ENCODE measurements at places on chromosomes 3 and 15.

DNA sequence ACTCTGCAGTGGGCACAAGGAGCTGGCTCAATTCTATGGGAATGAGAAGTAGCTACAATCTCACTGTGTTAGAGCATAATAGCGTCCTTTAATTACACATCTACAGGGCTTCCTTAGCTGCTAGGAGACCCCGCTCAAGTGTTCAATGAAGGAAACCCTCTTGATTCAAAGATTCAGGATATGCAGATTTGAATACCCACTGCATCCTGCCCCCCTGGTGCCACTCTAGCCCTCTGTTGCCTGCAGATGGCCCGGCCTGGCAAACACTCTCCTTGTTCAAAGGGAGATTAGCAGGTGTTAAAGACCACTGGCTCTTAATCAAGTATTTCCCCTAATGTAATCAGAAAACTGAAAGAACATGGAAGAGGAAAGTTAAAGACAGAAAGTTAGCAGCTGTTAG is 356.6 kb downstream of the VGLL3 start:
- DNase-seq: no peak

- DNase-seq: peak; percentile 65
These were observed 20.7 kb downstream of the TIMP4 start for GRCh38 chr3:12138044-12138443.

DNA sequence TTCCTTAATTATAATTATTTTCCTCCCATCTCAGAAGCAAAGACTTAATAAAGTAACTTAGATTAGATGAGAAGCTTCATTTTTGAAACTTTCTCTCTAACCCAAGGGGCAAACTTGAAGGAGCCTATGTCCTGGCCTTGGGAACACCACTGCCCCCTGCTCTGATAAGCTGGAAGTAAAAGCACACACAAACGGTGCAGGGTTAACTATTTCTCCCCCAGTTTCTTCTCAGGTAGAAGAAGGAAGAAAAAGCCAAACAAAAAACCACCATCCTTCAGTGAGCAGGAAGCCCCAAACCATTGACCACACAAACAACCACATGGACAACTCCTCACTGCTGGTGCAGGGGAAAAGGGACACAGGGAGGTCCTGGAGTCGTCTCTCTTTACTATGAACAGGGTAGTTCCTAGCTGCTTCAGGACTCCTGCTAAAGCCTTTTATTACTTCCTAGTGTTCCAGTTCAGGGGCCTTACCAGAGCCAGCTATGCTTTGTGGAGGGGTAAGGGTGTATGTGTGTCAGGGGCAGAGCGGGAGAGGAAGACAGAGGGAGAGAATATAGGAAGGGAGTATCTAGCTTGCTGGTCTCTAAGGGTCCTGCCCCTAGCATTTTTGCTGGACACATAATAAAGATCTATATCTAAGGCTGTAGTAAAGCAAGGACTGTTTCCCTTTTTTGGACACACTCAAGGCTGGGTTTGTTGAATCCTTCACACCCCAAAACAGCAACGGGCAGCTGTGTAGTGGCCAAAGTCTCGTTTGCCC is 94.0 kb upstream of the UMPS start:
- no peak for DNase-seq

GRCh38 chr3:73680391-73681095 is 55.8 kb upstream of the PDZRN3 start:
- no peak for DNase-seq

- no peak for DNase-seq
These were observed 50.2 kb upstream of the THBS1 start for GRCh38 chr15:39530480-39531342.

DNA sequence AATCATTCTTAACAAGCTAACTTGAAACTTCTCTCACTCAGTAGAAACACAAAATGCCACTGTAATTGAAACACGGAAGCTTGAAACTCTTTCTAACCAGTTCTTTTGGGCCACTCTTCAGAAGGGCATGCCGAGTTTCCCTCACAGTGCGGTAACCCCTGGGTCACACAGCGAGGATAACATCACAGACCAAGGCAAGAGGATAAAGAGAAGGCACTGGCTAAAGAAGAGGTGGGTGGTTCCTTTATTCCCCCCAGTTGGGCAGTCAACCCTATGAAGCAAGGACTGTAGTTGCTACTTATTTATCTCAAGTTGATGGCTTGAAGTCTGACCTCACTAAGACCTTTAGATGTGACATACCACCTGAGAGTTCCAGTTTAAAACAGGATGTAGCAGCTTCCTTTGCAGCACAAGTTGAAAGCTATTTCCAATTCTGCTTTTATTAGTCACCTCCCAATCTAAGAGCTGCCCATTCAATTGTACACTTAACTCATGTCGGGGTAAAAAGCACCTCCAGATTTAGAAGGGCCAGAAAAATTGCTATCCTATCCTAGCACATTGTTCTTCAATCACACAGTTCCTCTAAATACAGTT is 272.4 kb downstream of the TIGIT start:
- DNase-seq: no peak

DNA sequence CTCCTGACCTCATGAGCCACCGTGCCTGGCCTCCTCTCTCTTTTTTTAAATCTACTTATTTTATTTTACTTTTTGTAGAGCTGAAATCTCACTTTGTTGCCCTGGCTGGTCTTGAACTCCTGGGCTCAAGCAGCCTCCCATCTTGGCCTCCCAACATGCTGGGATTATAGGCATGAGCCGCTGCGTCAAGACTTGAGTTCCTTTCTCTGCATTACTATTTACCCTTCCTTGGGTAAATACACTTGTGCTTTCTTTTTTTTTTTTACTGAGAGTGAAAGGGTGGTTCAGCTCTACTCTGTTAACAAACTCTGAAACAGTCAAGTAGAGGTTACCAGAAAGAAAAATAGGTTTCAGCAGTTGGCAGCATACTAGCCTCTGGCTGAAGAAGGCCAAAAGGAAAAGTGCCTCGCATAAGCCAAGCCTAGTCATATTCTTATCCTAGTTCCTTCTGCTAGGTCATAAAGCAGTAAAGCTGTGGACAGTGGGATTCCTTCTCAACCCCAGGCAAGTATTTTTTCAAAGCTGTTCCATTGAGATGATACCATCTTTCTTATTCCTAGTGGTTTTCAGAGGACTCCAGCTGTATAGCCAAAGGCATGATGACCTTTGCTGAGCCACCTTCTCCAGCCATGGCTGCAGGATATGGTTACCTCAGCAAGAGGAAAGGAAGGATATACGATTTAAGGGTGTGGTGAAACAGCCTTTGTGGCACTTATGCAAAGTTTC is 135.1 kb downstream of the RBPMS2 start:
- no peak for DNase-seq

- no peak for DNase-seq
These were observed 53.9 kb upstream of the NR2F2 start for GRCh38 chr15:96276438-96277210.

- peak; percentile 10 for DNase-seq
These were observed 276.3 kb upstream of the ARRDC4 start for GRCh38 chr15:97684249-97684648.

GRCh38 chr3:121871430-121871829 is 22.8 kb upstream of the SLC15A2 start:
- DNase-seq: peak; percentile 45

- no peak for DNase-seq
These were observed 123.4 kb downstream of the SEC22A start for GRCh38 chr3:123324880-123325765.

DNA sequence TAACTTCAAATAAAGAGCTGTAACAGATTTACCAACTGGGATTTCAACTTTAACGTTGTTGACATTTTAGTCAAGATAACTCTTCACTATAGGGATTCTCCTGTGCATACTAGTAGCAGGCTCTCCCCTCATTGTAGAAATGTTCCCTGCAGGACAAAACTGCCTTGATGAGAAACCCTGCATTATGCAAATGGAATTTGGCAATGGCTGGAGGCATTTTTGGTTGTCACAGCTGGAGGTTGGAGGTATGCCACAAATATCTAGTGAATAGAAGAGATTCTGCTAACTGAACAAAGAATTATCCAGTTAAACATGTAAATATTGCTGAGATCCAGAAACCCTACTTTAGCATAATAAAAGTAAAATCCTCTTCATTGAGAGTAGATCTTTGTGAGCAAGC is 928.8 kb upstream of the ALCAM start:
- no peak for DNase-seq

- DNase-seq: no peak
These were observed 228.7 kb upstream of the ZNF385D start for GRCh38 chr3:21979706-21980105.

DNA sequence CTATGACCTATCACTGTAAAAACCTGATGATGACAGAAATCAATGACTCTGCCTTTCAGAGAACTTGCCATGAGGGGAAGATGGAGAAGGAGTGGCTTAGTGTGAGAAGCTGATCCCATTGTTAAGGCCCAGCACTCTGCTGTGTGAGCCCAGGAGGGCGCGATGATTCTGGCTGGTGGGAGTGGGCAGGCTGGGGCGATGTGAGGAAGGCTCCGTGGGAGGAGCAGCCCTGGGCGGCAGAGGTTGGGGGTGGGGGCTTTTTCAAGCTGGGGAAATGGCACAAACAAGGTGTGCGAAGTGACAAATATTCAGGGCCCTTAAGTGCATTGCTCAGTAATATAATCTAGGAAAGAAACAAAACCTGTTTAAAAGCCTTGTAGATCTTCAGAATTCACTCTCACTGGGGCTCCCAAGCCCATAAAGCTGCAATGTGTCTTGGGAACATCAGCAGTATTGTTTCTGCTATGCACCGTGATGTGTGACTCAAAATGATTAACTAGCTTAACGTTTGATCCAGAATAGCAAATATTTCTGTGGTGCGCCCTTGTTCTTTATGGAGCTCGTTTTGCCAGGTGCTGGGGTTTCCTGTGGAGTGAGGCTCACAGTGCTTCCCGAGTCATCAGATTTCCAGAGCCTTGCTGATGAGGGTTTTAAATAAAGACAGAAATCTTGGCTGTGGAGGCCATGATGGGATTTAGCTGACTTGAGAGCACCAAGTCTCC is 141.0 kb downstream of the CHDH start:
- no peak for DNase-seq

DNA sequence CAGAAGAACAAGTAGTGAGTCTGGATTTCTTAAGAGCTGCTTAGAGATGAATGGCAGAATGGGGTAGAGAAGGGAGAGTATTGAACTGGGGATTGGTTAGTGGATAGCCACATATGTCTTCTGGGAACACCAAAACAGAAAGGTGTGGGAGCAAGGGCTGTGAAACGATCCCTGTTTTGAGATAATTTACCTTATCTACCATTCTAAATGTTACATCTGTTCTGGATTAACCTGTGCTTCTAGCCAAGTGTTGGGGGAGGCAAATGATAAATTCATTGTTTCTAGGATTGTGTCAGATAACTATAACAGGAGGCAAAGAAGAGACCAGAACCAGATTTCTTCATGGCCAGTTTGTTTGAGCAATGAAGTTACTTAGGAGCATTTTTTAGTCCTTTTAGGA is 8.4 kb downstream of the NR1D2 start:
- DNase-seq: no peak

- DNase-seq: peak; percentile 84
These were observed 45.7 kb downstream of the WDR76 start for GRCh38 chr15:43872416-43873020.

GRCh38 chr15:63463036-63463435 is 41.4 kb upstream of the USP3 start:
- no peak for DNase-seq

DNA sequence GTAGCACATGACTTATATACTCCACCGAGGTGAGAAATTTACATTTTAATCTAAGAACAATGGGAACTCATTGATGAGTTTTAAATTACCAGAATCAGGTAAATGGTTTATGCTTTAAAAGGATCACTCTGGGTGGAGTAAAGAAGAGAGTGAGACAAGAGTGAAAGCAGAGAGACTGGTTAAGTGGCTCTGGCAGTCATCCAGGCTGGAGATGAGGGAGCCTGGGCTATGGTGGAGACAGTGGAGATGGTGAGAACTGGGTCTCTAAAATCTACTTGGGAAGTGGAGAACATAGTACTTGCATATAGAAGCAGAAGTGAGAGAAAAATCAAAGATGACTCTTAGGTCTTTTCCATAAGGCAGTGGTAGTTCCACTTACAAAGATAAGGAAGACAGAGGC is 37.1 kb upstream of the SLC25A36 start:
- no peak for DNase-seq

- no peak for DNase-seq
These were observed 206.1 kb upstream of the PROK2 start for GRCh38 chr3:71991046-71991445.

GRCh38 chr3:190110826-190111225 is 9.9 kb downstream of the P3H2 start:
- DNase-seq: no peak

DNA sequence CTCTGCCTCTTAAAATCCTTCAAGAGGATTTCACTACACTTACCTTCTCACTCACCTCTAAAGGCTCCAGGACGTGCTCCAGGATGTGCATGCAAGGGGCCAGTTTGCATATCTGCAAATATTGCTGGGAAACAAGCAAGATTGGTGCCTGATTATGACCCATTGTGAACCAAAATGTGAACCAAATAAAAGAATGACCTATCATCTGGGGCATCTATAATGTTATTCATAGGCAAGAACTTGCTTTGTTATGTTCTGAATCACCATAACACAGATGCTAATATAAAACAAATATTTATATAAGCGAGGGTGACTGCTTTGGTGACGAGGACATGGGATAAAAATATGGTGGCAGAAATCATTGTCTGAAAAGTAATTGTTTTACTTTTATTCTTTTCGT is 5.5 kb downstream of the IL12A start:
- no peak for DNase-seq

DNA sequence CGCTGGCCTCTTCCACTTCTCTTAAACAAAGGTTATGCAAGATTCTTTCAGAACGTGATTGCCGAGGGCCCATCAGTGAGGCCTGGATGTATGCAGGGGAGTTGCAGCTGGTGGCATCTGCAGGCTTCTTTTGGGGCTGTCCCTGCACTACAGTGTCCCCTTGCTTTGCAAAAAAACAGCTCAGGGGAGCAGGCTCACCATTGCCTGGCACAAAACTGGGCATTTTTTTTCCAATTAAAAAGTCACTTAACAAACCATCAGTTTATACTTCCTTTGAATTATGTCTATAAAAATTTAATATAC is 148.6 kb downstream of the ATP10A start:
- DNase-seq: no peak

- DNase-seq: no peak
These were observed 18.6 kb downstream of the UROC1 start for GRCh38 chr3:126498929-126499328.

DNA sequence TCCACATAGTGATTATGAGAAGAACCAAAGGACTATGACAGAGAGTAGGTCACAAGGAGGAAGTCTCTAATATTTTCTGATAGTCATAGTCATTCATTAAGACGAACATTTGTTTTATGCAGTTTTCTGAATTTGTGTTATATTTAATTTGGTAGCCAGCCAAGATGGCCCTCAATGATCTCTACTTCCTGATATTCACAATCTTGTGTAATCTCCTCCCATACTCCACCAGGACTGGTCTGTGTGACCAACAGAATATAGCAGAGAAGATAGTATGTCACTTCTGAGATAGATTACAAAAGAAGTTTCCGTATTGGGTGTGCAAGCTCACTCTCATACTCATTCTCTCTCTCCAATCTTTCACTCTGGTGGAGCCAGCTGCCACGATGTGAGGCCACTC is 30.8 kb downstream of the HLTF start:
- DNase-seq: no peak

GRCh38 chr3:78268716-78269668 is 1229.1 kb downstream of the ROBO2 start:
- no peak for DNase-seq

Data from hematopoietic multipotent progenitor cell treated with erythropoietin and hydrocortisone succinate and interleukin-3 and kit ligand, for 6 days (in vitro differentiated cells).